Esophagus mucosa (tissue), 1 donor: ENCODE measurements at places on chromosomes 1 and 21. TPM values are rescaled to one million over a fixed set of nuclear protein-coding genes. Genes with fewer than 3 reads are reported as not detected.

Gene FAM151A
- total RNA-seq: not detected

GRCh38 chr1:231694075-231694431, 67.5 kb downstream of the DISC1 start:
- no peak for ATAC-seq

DNA sequence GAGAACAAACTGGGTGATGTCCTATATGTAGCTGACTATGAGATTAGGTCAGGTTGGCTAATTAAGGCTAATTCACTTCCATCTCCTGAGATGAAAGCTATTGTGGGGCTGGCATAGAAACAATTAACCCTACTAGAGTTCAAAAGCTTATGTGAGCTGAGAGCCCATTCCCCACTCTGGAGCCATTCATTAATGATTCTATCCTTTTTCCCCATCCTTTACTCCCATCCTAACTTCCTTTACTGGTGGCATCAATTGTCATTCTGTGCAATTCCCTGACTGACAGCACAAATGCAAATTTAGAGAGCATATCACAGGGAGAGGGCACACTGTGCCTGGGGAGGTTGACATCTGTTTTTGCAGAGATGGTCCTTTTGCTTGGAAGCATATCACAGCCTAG, 103.9 kb downstream of the URB2 start:
- no peak for ATAC-seq

- peak; percentile 75 for ATAC-seq
These were observed 95.3 kb downstream of the PIK3R3 start for GRCh38 chr1:46036894-46037839.

GRCh38 chr1:219277304-219278105, 103.8 kb downstream of the LYPLAL1 start:
- no peak for ATAC-seq
